Right renal pelvis (tissue), 4 donors: ENCODE measurements at places on chromosomes 2 and 18. TPM values are rescaled to one million over a fixed set of nuclear protein-coding genes. Genes with fewer than 3 reads are reported as not detected.

Gene COLEC12
- 28.0 TPM for polyA plus RNA-seq

Gene FRZB
- 14.5 TPM for polyA plus RNA-seq

Gene CYS1
- polyA plus RNA-seq, result 100 TPM

Gene TFCP2L1
- polyA plus RNA-seq, result 52.8 TPM

Gene NOSTRIN
- 35.0 TPM for polyA plus RNA-seq

Gene MOB4
- 61.3 TPM for polyA plus RNA-seq

Gene PER2
- polyA plus RNA-seq, result 5.9 TPM

Gene NPHP1
- 15.6 TPM for polyA plus RNA-seq

Gene NT5C1B
- 0.93 TPM for polyA plus RNA-seq

Gene BZW1
- 233 TPM for polyA plus RNA-seq

Gene SLC19A3
- polyA plus RNA-seq, result 7.6 TPM

Gene ASB18
- not detected for polyA plus RNA-seq

Gene ANKAR
- polyA plus RNA-seq, result 9.6 TPM

Gene OSR1
- polyA plus RNA-seq, result 6.3 TPM

Gene LPIN1
- polyA plus RNA-seq, result 19.4 TPM

Gene FBXO15
- polyA plus RNA-seq, result 5.5 TPM

Gene KDM3A
- 59.2 TPM for polyA plus RNA-seq

DNA sequence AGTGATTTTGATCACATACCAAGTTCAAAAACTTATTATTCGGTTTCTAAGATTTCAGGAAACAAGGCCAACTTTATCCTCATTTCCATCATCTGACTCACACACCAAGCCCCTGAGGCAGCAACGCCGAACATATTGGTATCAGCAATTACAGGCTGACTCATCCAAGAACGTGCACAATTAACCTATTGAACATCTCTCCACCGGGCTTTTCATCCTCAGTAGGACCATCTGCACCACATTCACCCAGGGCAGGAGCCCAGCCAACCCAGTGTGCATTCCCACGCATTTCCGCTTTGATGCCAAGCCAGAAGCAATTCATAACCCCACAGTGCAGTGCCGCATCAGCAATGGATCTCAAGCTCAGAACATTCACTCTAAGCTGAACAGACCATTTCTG is 52.9 kb downstream of the SCG2 start:
- no peak for DNase-seq

DNA sequence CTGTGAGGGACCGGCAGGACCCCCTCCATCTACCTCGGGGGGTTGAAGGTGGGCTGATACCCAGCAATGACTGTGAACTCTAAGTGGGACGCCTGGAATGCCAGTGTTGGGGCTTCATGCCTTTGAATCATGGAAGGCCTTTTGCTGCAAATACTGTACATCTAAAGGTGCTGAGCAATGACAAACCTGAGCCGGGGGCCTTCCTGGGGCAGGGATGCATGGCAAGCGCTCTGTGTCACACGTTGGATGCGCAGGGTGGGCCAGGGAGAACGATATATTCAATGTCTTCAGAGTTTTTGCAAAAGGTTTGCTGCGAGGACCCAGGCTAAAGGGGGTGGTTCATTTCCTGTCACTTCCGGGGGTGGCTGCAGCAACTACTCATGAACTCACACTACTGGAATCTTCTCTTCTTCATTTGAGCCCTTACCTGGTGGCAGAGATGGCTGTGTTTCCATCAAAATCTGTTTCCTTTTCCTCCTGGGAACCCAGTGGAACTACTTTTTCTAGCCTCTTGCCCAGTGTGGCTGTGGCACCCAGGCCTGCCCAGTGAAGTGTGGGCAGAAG is 24.1 kb upstream of the INHBB start:
- DNase-seq, result no peak

DNA sequence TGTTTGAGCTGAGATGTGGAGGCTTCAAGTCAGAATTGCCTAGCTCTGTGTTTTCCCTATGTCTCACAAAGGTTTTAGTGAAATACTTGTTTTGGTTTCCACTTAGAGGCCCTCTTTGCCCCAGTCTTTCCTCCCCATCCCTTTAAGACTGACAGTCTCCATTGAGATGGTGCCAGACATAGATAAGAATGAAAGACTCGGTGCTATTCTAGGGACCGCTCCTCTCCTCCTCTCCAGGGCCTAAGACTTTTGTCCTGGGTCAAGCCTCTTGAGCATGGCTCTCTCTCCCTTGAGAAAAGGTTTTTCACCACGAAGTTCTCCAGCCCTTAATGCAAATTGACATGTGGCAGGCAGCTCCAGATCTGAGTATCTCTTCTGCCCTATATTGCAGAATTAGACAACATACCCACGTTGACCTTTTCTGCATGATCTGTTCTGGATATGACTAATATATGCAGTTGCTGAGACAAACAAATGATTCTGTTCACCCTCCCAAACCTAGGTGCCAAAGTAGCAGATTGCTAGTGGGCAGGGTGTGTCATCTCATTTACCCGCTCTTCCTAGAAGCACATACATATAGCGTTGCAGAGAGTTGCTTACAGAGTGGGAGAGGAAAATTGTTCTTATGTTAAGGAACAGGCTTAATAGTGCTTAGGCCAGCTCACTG is 47.5 kb upstream of the ACSL3 start:
- no peak for DNase-seq

DNA sequence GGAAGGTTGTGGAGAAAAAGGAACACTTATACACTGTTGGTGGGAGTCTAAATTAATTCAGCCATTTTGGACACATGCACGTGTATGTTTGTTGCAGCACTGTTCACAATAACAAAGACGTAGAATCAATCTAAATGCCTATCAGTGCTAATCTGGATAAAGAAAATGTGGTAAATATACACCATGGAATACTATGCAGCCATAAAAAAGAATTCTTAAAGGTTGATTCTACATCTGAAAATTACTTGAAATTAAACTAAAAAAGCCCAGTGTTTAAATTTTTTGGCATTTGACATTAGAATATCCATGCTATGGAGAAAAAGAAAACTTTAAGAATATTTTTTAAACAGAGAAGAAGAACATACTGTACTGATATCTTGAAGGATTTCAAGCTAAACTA is 84.0 kb downstream of the BMPR2 start:
- no peak for DNase-seq

- no peak for DNase-seq
Measured at GRCh38 chr18:60050821-60051220, 151.0 kb downstream of the PMAIP1 start.

GRCh38 chr2:33060405-33060804 is 113.7 kb downstream of the LTBP1 start:
- DNase-seq, result no peak

- DNase-seq, result no peak
Measured at GRCh38 chr2:88690591-88691338, 708 bp upstream of the RPIA start.

GRCh38 chr2:104582471-104582870 is 271.4 kb upstream of the POU3F3 start:
- no peak for DNase-seq

DNA sequence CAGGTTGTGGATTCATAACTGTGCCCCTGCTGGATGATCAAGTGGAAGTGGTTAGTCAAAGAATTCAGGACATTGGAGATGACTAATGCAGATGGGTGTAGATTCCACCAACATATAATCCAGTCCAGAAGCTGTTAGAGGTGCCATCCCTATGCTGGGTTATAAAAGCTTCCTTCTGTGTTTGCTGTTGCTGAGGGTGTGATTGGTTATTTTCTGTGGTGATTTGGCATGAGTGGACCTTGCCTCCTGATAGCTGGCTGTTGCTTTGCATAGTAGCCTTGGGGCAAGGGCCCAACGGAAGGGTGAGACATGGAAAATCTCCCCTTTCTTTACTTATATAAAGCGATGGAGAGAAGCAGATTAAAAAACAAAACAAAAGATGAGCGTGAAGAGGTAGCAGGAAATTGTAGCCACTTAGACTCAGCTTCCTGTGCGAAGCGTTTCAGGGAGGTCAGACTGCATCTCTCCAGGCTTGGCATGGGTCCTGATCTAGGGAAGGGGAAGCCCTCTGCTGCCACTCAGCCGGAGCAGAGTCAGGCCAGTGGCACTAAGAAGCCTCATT is 190.4 kb downstream of the FMNL2 start:
- DNase-seq, result no peak

DNA sequence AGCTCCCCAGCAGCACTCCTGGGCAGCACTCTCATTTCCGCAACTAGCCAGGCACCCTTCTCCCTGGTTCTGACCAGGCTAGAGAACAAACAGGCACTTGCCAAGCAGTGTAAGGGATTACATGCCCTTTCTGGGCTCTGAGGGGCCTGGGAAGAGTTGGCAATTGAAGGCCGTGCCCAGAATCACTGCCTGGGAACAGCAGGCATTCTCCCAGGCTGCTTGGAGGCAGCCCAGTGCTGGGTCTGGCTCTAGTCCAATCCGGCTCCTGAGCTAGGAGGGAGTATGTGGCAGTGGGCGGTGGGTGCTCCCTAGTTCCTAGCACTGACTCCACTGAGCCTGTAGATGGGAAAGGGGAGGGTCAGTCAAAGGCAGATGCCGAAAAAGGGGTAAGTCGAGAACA is 34.1 kb upstream of the SP3 start:
- DNase-seq, result no peak

- no peak for DNase-seq
Measured at GRCh38 chr18:63970809-63971205, 926 bp downstream of the SERPINB8 start.

DNA sequence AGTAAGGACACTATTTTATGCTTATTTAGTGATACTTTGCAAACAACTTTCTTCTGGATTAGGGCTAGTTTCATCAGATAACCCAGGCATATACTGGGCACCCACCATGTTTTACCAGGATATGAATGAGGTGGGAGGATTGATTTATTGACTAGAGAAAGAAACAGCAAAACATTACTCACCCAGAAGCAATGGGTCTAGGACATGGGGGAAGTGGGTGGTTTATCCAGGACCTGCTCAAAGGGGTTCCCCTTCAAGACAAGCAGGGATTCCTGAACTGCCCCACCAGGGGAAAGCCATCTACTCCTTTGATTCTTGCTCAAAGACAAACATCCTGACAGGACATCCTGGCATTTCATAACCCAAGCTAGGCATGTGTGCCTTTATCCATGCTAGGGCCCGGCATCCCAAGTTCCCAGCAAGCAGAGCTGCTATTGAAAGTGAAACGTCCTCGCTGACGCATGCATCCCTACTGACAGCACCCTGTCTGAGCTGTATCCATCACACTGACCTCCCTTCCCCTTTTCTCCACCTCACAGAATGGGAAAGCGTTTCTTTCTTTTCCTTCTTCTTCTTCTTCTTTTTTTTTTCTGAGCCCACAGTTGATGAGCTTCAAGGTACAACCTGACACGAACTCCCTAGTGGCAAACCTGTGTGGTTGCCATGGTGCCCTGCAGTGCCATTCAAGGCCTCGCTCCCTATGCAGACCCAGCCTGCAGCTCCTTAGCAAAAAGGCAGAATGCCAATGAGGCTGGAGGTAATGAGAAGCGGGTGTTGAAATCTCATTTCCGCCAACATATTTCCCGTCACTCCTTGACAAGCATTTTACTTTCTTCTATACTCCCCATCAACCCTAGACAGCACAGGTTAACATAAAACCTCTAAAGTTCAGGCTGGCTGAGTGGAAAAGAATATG is 70.5 kb downstream of the CLHC1 start:
- DNase-seq, result no peak

GRCh38 chr18:32772581-32773381 is at the start of gene KLHL14:
Gene KLHL14 (minus strand): TSS chr18:32773023. CDS start chr18:32770591, 2,432 bp downstream.
- peak; percentile 74 for DNase-seq

GRCh38 chr2:56240210-56240609 is 56.4 kb downstream of the CCDC85A start:
- DNase-seq, result no peak

GRCh38 chr18:26652501-26652900 is 104.1 kb upstream of the KCTD1 start:
- no peak for DNase-seq

DNA sequence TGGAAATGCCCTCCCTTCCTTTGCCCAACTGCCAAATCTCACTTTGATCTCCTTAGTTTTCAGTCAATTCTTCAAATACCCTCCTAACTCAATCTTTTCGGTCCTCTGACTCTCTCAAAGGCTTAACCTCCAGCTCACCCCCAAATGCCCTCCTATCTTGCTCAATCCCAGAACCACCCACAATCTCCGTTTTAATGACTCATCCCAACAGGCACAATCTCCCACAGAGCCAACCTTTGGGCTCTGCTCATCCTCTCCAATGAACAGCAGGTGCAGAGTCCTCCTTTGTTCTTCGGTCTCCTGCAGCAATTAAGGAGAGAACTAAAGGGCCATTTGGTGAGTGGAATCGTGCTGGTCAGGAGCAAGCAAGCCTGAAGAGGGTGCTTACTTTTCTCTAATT is 366.1 kb upstream of the CRIM1 start:
- DNase-seq, result no peak

- DNase-seq, result no peak
Measured at GRCh38 chr2:229230911-229231310, 40.2 kb downstream of the PID1 start.

DNA sequence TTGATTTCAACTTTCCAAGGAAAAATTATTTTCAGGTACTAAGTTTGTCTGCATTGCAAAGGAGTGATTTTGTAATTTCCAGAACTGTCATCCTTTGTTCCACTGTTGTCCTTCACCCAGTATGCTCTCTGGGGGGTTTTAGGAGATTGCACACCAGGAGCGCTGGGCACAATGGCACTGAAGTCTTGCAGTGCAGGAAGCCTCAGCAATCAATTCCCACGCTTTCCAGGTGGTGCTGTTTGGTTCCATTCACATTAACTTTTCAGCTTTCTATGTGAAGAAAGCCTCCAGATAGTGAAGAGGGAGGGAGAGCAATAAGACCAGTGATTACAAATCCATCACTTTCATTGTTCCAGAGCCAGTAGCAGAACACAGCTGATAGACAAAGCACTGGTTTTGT is 344.0 kb upstream of the VWC2L start:
- no peak for DNase-seq

DNA sequence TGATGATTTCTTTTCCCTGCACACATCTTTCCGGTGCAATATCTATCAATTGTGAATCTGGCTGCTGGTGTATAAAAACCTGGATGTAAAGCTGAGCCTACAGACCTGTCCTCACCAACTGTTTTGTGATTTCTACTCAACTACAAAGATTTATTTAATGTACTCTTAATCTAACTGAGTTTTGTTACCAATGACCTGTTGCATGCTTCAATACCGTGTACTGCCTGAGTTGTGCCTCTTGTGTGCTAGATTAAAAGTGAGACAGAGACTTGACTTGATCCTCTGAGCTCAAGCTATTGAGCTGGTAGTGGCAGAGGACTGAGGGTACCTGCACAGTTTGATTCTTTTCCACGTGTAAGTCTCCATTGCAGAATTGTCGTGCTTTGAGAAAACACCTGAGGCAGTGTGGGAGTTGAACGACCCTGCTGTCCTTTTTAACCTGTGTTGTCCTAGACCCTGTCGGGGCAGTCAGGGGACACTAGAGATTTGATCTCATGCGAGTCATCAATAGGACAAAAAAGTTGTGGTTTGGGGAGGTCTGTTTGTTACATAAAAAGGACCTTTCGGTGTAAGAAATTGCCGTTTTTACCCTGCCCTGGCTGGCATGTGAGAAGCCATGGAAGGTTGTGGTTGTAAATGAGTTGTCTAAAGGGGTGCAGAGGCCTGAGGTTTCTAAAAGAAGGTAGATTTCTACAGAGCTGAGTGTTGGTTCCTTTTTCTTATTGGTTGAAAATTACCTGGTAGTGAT is 231.3 kb downstream of the ALPK2 start:
- no peak for DNase-seq

GRCh38 chr2:146385031-146385430 is 1459.8 kb upstream of the ACVR2A start:
- DNase-seq, result no peak

GRCh38 chr2:42239811-42240210 is 70.7 kb downstream of the EML4 start:
- no peak for DNase-seq
